Stimulated activated CD4-positive, alpha-beta T cell treated with anti-CD3 and anti-CD28 coated beads, Interleukin-12 subunit alpha, Interleukin-12 subunit beta, amount 100 ng/mL, for 48 hours (primary cell): ENCODE measurements at places on chromosomes 2 and 18.

- no peak for DNase-seq
Observed at GRCh38 chr18:3634250-3634939, 184.4 kb downstream of the TGIF1 start.

DNA sequence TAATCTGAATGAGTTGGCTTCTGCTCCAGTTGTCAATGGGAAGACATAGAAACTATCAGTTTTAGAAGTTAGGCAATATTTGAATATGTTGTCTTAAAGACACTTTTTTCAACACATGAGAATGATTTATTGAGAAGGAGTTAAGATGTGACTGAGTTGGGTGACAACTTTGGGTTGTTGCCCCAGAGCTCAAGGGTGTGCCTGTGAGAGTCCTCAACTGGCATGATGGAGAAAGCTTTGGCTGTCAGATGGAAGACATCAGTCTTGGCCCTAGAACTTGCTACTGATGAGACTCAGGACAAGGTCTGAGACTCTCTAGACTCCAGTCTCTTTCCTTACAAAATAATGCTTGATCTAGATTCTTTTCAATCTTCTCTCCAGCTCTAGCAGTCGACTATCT is 69.0 kb upstream of the CTAGE1 start:
- no peak for DNase-seq

- DNase-seq, result no peak
Observed at GRCh38 chr2:41829052-41829451, 218.8 kb upstream of the PKDCC start.

GRCh38 chr2:237879058-237879430 is 19.6 kb downstream of the RAMP1 start:
- DNase-seq, result no peak

DNA sequence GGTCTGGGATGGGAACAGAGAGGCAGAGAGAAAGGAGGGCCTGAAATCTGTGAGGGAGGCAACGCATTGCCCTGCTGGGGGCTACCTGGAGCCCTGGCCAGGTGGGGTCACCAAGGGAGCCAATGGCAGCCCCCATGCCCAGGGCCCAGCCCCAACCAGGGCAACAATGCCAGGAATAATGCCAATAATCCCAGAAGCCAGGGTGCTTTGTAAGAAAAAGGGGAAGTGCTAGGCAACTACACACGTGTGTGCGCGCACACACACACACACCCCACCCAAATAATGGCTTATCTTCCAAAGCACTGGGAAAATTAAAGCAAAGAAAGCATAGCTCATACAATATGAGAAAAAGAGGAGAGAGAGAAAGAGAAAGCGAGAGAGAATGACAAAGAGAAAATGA is 7.0 kb upstream of the CLEC4F start:
- no peak for DNase-seq

DNA sequence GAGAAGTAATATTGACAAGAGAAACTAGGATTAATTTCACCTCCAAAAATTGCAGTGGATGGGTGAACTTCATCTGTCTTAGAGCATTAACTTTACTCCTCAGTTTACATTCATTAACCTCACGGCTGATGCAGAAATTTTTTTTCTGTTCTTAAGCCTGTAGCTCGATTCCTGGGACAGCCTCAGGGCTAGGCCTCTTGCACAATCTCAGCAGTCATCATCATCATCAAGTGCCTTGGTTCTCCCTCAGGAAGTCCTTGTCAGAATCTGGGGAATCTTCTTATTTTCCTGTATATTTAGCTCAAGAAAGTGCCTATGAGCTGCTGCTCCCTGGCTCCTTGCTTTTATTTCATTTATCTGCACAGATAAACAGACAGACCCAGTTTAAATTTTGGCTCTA is 1272.2 kb upstream of the LRRTM1 start:
- DNase-seq, result no peak

DNA sequence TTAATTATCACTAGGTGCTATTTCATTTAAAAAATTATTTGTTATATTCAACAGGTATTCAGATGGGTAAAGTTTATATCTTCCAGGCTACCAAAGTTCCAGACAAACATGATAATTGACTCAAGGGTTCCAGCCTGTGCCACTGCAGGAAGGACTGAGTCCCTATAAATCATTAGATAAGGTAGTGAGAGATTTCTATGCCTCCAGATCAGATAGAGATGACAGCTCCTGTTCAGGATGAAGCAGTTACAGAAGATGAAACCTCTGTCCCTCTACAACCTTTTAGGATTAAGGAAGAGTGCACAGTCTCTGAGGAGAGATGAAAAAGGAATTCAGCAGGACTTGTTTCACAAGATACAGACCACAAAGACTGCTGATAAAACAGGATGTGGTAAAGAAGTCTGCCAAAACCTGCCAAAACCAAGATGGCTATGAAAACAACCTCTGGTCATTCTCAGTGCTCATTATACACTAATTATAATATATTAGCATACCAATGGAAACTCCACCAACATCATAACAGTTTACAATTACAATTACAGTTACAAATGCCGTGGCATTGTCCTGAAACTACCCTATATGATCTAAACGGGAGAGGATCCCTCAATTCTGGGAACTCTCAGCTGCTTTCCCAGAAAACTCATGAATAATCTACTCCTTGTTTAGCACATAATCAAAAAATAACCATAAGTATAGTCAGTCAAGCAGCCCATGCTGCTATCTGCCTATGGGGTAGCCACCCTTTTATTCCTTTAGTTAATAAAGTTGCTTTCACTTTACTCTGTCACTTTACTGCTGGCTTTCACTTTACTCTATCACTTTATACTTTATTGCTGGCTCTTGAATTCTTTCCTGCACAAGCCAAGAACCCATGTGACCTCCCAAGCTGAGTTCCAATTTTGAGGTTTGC is 288.5 kb downstream of the PDE11A start:
- DNase-seq, result no peak

DNA sequence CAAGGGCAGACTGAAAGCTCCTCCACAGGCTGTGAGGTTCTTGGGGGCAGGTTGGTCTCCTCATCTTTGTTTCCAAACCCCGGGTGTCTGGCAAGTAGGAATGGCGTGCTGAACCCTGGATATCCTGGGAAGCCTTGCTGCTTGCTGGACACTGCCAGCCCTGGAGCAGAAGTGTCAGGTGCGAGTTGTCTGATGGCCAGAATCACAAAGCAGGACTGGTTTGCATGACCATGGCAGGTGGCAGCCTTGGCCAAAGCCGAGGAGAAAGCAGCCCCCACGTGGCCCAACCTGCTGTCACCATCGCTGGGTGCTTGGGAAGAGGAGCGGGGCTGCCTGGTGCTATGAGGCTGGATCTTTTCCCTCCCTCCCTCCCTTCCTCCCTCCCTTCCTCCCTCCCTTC is 309.5 kb upstream of the HS6ST1 start:
- no peak for DNase-seq
